GM19239 (cell line): ENCODE measurements at places on chromosomes 2 and 18.
A peak's percentile ranks its signal among the peaks of the same experiment; 100 is the strongest.

- DNase-seq, result no peak
These were observed 113.3 kb downstream of the NOL10 start for GRCh38 chr2:10576456-10576855.

- DNase-seq, result no peak
These were observed 14.9 kb downstream of the TRMT61B start for GRCh38 chr2:28855193-28855592.

DNA sequence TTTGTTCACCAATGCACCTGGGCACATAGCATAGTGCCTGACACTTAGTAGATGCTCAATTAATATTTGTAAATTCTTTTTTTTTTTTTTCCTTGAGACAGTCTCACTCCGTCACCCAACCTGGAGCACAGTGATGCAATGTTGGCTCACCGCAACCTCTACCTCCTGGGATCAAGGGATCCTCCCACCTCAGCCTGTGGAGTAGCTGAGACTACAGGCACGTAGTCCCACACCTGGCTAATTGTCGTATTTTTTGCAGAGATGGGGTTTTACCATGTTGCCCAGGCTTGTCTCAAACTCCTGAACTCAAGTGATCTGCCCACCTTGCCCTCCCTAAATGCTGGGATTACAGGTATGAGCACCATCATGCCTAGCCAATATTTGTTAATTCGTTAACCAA is 23.2 kb upstream of the LPIN2 start:
- no peak for DNase-seq

GRCh38 chr2:130336877-130337734 is 5.6 kb upstream of the IMP4 start:
- DNase-seq, result no peak

- no peak for DNase-seq
These were observed 171.1 kb downstream of the PAX3 start for GRCh38 chr2:222127660-222128059.

GRCh38 chr2:19845323-19845920 is 56.4 kb downstream of the TTC32 start:
- no peak for DNase-seq

GRCh38 chr18:30403278-30403677 is 639.3 kb downstream of the DSC3 start:
- no peak for DNase-seq

GRCh38 chr2:39399570-39399969 is 37.5 kb downstream of the MAP4K3 start:
- DNase-seq, result no peak

- DNase-seq, result no peak
These were observed 32.0 kb downstream of the CDH19 start for GRCh38 chr18:66571845-66572244.

DNA sequence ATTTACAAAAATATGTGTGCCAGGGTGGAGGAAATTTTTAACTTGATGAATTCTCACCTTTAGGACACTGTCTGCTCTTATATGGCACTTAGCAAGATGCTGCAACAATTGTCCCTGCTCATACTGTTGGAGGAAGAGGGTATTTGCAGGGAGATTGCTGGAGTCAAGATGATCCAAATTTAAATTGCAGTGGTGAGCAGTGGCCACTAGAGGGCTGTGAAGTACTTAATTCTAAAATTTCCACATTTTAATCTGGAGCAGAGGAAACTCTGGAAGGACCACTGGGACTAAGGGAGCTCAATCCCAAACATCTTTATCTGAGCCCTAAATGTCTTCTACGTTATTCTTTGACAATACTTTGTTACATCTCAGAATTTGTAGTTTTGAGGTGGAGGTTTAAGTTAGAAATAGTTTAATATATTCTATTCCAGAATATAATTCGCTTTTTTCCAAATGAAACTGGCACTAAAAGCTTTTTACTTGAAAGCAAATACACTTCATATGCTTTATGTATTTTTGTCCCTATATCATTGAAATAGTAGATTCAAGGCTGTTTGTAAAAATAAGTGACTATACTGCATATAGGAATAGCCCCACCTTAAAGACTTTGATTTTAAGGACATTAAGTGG is 33.0 kb upstream of the PTH2R start:
- peak; percentile 35 for DNase-seq

- DNase-seq, result no peak
These were observed 245.0 kb upstream of the RAB6C start for GRCh38 chr2:129734343-129735034.

DNA sequence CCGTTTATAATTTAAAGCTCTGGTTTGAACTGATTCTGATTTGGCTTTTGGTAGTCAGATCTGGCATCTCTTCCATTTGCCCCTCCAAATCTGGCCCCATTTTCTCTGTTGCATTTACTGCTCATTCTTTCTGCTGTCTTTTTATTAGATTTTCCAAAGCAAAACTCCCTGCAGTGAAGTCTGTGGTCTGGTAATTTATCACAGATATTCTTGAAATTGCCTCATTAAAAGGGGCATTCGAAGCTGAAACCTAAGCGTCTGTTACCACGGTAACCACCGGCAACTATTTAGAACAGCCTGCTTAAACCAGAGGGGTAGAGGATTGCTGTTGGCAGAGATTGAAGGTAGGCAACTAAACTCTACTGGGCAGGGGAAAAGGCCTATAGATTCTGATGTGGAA is 111.5 kb upstream of the UPP2 start:
- no peak for DNase-seq

- DNase-seq, result no peak
These were observed 56.2 kb upstream of the LRRTM4 start for GRCh38 chr2:77578354-77578753.

GRCh38 chr2:29894822-29895614 is 26.4 kb downstream of the ALK start:
- no peak for DNase-seq

GRCh38 chr2:169397697-169398096 is 35.4 kb upstream of the LRP2 start:
- DNase-seq, result no peak

GRCh38 chr2:222518570-222519381 is 94.4 kb downstream of the SGPP2 start:
- DNase-seq, result no peak

GRCh38 chr2:80002568-80003157 is 301.9 kb downstream of the LRRTM1 start:
- DNase-seq, result no peak

- no peak for DNase-seq
These were observed 117.5 kb upstream of the SNTG2 start for GRCh38 chr2:833180-833579.

DNA sequence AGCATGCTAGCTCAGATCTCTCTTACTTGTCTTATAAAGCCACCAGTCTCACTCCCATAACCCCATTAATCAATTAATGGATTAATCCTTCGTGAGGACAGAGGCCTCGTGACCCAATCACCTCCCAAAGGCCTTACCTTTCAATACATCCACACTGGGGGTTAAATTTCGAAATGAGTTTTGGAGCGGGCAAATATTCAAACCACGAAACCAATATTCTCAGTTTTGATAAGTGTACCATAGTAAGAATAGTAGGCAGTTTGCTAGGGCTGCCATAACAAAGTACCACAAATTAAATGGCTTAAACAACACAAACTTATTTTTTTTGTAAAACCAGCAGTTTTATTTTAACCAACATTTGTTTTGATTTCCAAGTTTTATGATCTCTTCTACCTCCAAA is 15.2 kb downstream of the HIBCH start:
- DNase-seq, result no peak

GRCh38 chr2:91442246-91442905 is 2750.9 kb downstream of the RPIA start:
- DNase-seq, result peak; percentile 5

DNA sequence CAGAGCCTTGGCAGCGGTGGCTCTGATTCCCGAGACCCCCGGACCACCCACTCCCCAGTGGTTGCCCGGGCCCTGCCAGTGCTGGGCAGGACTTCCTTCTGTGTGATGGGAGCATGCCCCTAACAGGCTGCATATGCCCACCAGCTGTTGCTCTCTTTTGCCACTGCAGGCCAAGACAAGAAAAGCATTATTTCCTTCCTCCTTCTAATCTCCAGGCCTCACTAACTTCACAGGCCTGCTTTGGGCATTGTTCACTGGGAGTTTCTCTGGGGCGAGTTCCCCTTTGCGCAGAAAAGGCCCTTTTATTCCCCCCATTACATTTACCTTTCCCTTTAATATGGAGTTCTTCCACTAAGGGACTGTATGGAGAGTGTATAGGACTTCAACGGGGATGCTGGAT is 249.1 kb upstream of the SIX2 start:
- no peak for DNase-seq

DNA sequence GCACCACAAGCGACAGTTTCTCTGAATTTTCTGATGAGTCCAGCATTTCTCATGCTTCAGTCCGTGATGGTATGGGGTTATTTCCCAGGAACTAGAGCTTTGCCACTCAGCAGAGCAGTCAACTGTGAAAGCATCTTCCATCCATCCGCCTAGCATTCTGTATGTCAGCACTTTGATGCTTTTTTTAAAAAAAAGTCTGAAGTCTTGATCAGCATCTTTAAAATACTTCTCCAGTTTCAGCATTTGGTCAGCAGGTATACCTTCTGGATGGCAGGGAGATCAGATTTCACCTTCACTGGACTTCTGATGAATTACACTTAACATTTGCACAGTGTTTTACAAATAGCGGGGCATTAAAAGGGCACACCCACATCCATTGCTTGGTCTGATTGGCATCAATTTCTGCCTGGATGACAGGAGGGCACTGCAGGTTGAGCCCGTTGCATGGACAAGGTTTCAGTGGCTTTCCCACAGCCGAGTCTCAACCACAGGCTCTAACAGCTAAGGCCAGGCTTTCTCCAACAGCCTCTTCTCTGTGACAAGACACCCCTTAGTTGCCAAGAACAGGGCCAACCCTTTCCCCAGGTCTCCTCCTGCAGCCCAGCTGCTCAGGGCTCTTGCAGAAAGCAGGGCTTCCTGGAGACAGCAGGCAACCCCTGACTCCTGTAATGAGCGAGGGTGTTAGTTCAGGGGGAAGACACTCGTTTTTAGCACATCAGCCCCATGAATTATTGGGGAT is 54.0 kb downstream of the EMILIN2 start:
- DNase-seq, result no peak

- no peak for DNase-seq
These were observed 5.9 kb upstream of the ELAC1 start for GRCh38 chr18:50961974-50962373.

GRCh38 chr2:232574674-232575403 is 24.4 kb downstream of the EIF4E2 start:
- DNase-seq, result no peak

- DNase-seq, result peak; percentile 57
These were observed 34.5 kb downstream of the NEURL3 start for GRCh38 chr2:96470636-96471035.

- no peak for DNase-seq
These were observed 198.6 kb upstream of the EPAS1 start for GRCh38 chr2:46098621-46099062.

DNA sequence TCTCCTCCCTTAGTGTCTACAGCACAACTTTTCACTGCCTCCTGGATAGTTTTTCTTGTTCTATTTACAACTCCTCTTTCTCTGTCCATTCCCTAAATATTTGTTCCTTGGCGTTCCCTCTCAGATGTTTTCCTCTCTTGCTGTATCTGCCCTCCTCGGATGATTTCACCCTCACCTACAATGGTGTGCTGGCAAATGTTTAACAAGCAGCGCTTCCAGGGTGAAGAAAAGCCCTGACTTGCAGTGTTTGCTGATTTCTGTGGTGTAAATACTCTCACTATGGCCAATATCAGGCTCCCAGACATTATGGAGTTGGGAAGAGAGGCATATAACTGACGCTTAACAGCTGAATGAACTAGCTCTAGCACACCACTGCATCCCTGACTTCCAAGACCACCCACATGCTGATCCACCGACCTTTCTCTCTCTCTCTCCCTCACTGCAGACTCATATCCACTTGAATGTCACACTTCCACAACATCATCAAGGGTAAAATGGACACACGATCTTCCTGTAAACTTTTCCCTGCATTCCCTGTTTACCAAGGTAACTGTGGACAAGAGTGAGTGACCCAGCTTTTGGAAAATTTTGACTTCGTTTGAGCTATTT is 31.5 kb upstream of the SPTBN1 start:
- no peak for DNase-seq

GRCh38 chr2:239341146-239341732 is 59.6 kb downstream of the HDAC4 start:
- no peak for DNase-seq

DNA sequence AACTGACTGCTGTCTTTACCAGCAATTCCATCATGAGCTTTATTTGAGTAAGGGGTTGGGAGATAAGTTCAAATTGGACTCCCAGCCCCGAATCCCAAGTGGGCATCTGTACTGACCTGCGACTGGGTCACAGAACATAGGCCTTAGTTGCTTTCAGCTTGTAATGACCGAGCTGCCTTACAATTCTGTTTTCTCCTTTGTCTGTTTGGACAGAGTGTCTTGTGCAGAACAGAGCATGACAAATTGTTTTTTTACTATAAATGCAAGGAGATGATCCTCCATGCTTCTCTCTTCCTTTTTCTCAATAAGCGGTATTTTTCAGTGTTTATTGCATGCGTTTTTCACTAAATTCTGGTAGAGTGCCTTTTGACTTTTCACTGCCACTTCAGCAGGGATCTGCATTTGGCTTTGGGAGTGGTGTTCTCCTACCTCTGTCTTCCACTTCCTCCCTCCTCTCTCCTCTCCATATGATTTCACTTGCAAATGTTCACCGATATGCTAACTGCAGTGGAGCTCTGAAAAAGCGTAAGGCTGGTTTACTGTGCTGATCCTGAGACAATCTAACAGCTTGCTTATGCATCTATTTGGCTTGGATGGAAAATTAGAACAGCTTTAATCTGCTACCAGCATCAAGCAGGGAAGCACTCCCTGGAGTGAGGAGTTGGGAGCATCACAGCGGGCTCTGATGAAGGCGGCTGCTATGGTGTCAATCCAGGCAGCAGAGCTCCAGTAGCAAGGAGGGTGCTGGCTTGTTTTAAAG is 158.8 kb upstream of the SMIM21 start:
- DNase-seq, result no peak

GRCh38 chr2:144942516-144943256 is 422.8 kb upstream of the ZEB2 start:
- no peak for DNase-seq

GRCh38 chr18:77020561-77020960 is 112.0 kb downstream of the MBP start:
- DNase-seq, result no peak

DNA sequence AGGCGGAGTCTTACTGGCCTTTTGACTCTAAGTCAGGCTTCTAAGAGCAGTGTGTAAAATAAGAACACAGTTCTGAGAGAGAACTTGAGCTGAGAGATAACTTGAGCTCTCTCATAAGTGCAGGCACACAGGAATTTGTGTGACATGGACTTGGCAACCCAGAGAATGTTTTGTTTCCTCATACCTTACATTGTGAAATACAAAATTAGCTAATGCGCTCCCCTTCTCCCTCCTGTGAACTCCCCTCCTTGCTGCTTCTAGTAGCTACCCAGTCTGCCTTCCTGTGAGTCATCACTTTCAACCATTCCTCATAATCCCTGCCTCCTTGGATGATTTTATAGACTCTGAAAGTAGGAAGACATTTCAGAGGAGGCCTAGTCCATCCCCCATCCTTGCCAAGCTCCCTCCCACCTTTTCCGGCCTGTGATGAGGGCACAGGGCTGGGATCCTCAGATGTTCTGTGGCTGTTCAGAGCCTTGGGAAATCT is 22.6 kb downstream of the FER1L5 start:
- no peak for DNase-seq

GRCh38 chr18:24567199-24567598 is 106.8 kb downstream of the HRH4 start:
- no peak for DNase-seq
